Umbilical cord (tissue), 2 donors: ENCODE measurements at places on chromosomes 2 and 18.

- DNase-seq = no peak
Observed at GRCh38 chr18:23169673-23170044, 34.4 kb downstream of the CABLES1 start.

GRCh38 chr18:52615943-52616342 is 275.9 kb downstream of the DCC start:
- no peak for DNase-seq

DNA sequence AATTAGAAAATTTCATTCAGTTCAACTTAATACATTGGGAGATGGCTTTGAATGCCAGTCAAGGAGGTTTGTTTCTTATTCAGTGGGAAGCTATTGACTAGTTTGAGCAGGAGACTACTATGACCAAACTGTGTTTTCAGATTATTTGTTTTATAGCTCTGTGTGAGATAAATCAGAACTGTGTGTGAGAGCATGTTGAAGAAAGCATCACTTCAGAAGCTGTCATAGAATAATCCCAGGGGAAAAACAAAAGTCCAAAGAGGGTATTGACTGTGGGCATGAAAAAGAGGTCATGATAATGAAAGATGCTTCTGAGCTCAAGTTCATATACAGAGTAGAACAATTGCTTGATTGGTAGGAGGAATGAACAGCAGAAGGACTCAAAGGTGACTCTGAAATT is 160.6 kb downstream of the MAP2 start:
- DNase-seq = no peak

GRCh38 chr2:128375454-128375853 is 56.8 kb upstream of the HS6ST1 start:
- peak; percentile 49 for DNase-seq

GRCh38 chr2:121788685-121789084 is 33.2 kb downstream of the TSN start:
- no peak for DNase-seq

DNA sequence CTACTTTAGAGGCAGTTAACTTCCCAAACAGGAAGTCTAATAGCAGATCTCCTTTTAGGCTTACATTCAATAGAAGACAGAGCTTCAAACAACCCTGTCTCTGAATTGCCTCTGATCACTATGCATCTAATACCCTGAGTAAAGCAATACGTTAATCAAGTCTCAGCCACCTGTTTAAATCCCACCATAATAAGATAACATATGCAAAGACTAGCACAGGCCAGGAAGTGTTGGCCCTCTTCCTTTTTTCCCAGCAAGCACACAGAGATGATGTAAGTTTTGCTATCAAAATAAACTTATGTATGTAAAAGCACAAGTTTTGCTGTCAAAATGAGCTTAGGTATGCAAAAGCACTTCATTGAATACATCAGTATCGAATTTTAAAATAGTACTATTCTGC is 385.5 kb downstream of the RND3 start:
- no peak for DNase-seq

DNA sequence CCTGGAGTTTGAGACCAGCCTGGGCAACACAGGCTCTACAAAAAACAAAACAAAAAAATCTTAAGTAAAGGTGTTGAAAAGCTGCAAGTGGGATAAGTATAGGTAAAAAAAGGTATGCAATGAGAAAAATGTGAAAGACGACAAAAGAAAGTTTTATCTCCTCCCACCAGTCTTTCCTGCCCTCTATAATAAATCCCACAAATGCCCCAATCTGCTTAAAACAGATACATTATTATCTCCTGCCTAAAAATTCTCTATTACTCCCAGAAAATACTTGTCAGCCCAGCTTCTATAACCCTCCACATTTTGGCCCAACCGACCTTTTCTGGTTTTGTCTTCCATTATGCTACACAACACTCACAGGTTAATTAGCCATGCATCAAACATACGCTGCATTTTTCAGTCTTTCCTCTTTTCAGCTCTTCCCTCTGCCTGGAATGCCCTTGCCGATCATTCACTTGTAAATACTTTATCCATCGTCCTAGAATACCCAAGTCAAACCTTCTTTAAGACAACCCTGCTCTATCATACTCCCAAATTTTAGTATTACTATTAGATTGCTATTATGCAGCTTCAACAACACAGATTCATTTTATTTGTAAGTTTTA is 10.8 kb downstream of the ASXL2 start:
- DNase-seq = no peak

GRCh38 chr2:569681-570080 is 107.5 kb downstream of the TMEM18 start:
- DNase-seq = no peak

- no peak for DNase-seq
Observed at GRCh38 chr2:30147196-30147714, 448 bp downstream of the YPEL5 start.

DNA sequence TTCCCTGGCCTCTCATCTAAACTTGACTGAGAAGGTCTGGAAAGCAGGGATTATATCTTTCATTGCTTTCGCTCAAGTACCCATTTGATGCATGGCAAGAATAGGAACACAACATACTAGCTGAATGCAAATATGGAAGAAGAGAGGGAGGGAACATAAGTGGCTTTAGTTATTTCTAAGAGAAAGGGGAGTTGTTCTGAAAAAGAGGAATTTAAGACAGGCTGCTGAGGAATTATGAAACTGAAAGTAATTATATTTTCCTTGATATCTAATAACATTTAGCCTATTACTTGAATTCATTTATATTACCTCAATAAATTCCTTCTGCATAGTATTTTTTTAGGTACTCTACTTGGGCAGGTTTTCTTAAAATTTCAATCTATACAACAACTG is 105.8 kb upstream of the TTN start:
- no peak for DNase-seq

- DNase-seq = no peak
Observed at GRCh38 chr18:3982541-3982940, 472.6 kb downstream of the DLGAP1 start.

DNA sequence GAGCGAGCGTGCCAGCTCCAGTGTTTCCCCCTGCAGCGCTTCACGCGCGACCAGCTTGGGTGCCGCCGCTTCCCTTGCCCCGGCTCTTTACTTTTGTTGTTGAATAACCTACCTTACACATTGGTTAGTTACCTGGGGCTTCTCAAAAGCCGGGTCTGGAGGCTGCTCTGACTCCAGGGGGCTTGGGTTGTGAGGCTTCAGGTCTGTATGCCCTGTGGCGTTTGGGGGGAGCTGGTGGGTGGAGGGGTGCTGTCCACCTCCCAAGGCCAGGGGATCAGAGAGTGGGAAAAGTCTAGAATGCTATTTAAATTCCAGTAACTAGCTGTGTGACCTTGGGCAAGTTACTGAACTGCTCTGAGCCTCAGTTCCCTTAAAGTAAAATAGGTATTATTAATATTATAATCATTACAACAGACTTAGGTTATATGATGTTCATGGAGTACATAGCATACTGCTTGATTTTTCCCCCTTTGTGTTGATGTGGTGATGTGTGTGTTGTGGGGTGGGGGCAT is 770 bp downstream of the LYPD6B start:
- DNase-seq = no peak

DNA sequence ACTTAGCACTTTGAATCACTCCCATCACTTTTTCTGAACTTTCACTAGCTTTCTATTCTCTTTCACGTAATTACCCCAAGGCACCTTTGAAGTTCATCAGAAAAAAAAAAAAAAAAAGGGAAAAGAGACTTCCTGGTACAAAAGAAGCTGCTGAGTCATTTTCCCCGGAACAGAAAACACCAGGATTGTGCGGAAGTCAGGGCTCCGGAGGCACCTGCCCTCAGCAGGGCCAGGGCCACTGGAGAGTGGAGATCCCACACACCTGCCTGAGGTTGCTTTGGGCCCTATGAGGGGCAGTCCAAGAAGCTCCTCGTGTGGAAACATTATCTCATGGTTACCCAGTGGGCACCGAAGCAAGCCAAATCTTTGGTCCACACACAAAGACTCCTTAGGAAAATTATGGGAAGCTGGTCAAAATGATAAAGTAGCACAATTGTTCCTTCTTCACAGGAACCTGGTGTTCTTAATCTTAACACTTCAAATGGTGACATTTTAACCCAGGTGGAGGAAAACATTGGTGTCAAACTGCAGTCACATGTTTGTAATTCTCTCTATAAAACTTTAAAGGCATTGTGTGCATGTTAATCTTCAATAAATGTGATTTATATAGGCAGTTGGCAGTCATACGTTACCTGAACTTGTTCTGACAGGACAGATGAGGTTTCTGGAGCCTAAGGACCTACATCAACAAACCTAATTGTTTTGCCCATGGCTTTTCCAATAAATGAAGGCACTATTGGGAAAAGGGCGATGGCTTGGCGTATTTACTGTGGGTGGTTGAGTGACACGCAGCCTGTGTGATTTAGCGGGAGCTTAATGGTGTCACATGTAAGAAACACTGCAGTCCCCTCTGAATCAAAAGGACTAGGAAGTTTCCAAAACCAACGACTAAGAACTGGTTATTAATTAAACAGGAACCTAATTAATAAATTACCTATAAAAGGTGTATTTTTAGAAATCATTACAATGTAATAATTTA is 23.4 kb upstream of the FAM110C start:
- no peak for DNase-seq

DNA sequence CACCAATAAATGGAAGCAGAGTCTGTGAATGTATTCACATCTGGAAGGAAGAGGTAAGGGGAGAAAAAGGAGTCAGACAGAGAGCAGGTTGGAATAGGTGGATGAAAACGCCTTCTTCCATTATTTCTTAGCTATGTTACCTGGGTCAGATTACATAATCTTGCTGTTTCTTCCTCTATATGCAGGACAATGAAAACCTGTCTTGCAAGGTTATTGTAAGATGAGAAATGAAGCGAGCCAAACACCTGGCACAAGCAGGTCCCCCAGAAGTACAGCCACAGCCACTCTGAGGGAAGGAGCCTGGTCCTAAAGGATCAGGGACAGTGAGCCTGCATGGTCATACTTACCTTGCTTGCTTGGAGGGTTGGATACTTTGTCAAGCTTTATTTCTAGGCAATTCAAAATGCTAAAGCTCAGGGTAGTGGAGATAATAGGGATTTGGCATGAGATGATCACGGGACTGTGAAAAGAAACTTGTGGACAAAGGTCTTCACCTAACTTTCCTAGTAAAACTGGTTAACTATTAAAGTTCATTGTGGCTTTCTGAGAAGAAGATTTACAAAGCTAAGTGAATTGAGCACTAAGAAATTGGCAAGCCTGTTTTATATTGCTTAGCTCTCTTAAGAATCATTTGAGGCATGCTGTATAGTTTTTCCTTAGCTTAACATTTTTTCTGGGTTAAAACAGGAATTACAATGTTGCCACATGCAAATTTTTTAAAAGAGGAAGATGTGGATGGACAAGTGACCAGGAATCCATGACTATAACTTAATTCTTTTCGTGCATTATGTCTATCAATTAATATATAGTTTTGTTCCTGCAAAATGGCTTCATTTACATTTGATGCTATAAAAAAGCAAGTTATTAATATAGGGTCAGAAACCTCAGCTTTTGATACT is 15.7 kb upstream of the PLA2R1 start:
- DNase-seq = no peak

DNA sequence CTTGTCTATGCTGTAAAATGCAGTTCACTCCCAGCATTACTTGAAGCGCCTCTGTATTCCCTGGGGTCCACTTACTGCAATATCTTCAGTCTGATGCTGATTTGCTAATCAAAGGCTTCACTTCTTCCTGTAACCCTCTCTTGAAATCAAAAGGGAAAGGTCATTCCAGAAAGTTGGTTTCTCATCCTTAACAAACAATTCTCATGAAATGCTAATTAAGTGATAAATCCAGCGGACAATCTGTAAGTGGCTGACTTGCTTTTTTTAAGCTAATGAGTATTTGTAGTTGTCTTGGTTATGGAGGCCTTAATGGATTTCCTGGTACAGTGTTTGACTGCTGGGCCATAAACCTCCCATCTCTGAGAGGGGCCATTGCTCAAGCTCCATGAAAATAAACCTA is 499.6 kb upstream of the HS6ST1 start:
- no peak for DNase-seq

DNA sequence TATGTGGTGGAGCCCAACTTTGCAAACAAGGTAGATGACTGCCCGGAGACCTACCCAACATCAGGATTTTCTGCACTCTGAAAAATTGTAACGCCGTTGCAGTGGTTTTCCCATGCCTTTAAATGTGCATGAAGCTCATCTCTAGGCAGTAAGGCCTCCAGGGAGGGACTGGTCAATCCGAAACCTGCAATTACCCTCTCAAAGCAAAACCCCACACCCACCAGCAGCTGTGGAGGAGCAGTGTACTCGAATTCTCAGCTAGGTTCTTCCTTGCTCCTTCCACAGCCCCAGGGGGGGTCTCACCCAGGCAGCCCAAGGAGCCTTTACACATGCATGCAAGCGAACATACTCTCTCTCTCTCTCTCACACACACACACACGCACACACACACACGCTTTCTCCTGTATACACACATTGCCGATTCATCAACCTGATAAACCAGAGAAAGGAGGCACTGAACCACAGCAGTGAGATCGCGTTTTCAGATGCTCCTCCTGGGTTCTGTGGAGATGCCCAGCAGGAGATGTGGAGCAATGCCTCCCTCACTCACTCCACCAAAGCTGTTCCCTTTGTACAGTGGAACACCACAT is 109.2 kb downstream of the VIT start:
- DNase-seq = no peak

- DNase-seq = no peak
Observed at GRCh38 chr2:151053661-151053990, 208.0 kb downstream of the RBM43 start.

DNA sequence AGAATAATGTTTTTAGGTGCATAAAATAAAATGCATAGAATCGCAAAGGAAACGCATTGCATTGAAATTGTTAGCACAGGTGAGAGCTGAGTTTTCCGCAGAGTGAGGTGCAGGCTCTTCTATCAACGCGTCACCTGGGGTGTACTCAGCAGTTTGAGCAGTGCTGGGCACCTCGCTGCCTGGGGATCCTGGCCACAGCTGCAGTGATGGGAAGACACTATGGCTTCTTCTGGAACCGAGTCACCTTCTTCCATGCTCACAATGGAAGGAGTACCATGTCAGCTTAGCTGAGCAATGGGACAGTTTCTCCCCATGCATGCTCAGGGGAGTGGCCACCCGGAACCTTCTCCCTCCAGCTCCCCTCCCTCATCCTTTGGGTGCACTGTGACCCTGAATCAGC is 95.4 kb upstream of the OTOS start:
- DNase-seq = no peak

- DNase-seq = no peak
Observed at GRCh38 chr2:231069379-231070054, 12.8 kb downstream of the PSMD1 start.

DNA sequence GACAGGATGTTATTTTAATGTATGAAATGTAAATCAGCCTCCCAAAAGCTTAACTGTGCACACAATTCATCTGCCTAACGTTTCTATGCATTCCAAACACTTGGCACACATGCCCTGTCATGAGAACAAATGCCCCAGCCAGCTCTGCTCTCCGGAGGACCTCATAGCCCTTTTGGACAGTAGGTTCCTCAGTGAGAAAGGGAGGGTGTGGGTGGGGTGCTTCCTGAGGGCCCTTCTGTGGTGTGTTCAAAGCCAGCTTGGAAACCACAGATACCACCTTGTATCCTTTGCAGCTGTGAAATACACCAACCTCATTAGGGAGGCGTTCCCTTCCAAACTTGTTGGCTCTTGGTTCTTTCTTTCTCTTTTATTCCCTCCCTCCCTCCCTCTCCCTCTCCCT is 102.2 kb upstream of the ASB18 start:
- DNase-seq = no peak
